Placental pericyte (primary cell): ENCODE measurements at places on chromosomes 1 and 21. TPM values are rescaled to one million over a fixed set of nuclear protein-coding genes. Genes with fewer than 3 reads are reported as not detected.

Gene SH2D2A
- total RNA-seq = 0.14 TPM in 1 of 2 replicates, not detected in the other

Gene KRTAP11-1
- not detected in 2 replicates for total RNA-seq

Gene TRIM45
- 0.88 and 1.4 TPM in 2 replicates for total RNA-seq

Gene SLC9C2
- under 0.01 TPM in 1 of 2 replicates, not detected in the other for total RNA-seq

Gene FMO2
- total RNA-seq = under 0.01 TPM in 1 of 2 replicates, not detected in the other

Gene CDC20
- 3.7 and 179 TPM in 2 replicates for total RNA-seq
